ENCODE measurements at places on chromosomes 12 and 14.

DNA sequence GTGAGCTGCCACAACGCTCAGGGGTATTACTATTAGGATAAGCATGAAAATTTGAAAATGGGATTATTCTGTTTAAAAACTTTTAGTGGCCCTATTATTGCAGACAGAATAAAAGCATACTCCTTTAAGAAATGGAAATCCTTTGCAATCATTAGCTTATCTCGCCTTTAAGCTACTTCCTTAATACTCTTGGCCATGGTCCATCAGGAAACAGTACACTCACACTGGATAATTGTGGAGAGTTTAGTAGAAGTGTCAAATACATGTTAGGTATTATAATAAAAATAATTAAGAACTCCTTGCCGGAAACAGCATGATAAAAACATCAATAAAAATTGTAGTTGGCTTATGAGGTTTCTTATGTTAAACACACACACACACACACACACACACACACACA lies 100.4 kb upstream of the PPFIA2 start:
- no peaks in the 10 kb centered on the region for H3K36me3 ChIP-seq
- H3K27me3 ChIP-seq: no peaks in the 10 kb centered on the region
- no peak overlapping the region for H3K27ac ChIP-seq
- DNase-seq: no peak
- H3K4me3 ChIP-seq: no peak overlapping the region
- no peaks in the 10 kb centered on the region for H3K4me1 ChIP-seq

- no peaks in the 10 kb centered on the region for H3K27me3 ChIP-seq
- no peak overlapping the region for H3K27ac ChIP-seq
- DNase-seq: no peak
- no peak overlapping the region for H3K4me3 ChIP-seq
- no peaks in the 10 kb centered on the region for H3K36me3 ChIP-seq
These were observed 203.9 kb upstream of the KRR1 start for GRCh38 chr12:75715323-75715644.

DNA sequence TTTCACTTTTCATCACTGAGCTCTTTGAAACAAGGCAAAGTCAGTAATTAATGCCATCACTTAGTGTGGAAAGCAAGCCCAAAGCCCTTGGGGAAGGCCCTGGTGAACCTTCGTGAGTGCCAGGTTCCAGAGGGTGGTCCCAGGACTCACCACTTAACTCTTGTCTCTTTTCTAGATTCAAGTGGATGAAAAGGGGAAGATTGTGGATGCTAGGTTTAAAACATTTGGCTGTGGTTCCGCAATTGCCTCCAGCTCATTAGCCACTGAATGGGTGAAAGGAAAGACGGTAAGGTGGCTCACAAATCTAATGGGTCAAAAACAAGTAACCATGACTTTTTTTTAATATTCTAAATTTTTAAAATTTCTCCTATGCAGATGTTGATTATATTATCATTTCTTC lies 2.8 kb downstream of the ISCU start:
- no peak overlapping the region for H3K27ac ChIP-seq
- H3K27me3 ChIP-seq: no peaks in the 10 kb centered on the region
- no peak for DNase-seq
- H3K4me3 ChIP-seq: no peak overlapping the region

GRCh38 chr12:105461271-105461943 lies 130.9 kb downstream of the C12orf75 start:
- no peaks in the 10 kb centered on the region for H3K4me1 ChIP-seq
- no peaks in the 10 kb centered on the region for H3K27me3 ChIP-seq
- H3K36me3 ChIP-seq: no peaks in the 10 kb centered on the region
- H3K27ac ChIP-seq: no peak overlapping the region

GRCh38 chr14:24279301-24280186 lies 8.1 kb upstream of the RABGGTA start:
- no peaks in the 10 kb centered on the region for H3K36me3 ChIP-seq
- no peak overlapping the region for H3K4me3 ChIP-seq
- H3K27me3 ChIP-seq: no peaks in the 10 kb centered on the region
- no peak overlapping the region for H3K27ac ChIP-seq
- H3K4me1 ChIP-seq: no peaks in the 10 kb centered on the region

GRCh38 chr12:26869104-26869494 lies 36.1 kb upstream of the ITPR2 start:
- H3K27ac ChIP-seq: no peak overlapping the region
- H3K4me1 ChIP-seq: no peaks in the 10 kb centered on the region
- no peak overlapping the region for H3K4me3 ChIP-seq
- DNase-seq: no peak

DNA sequence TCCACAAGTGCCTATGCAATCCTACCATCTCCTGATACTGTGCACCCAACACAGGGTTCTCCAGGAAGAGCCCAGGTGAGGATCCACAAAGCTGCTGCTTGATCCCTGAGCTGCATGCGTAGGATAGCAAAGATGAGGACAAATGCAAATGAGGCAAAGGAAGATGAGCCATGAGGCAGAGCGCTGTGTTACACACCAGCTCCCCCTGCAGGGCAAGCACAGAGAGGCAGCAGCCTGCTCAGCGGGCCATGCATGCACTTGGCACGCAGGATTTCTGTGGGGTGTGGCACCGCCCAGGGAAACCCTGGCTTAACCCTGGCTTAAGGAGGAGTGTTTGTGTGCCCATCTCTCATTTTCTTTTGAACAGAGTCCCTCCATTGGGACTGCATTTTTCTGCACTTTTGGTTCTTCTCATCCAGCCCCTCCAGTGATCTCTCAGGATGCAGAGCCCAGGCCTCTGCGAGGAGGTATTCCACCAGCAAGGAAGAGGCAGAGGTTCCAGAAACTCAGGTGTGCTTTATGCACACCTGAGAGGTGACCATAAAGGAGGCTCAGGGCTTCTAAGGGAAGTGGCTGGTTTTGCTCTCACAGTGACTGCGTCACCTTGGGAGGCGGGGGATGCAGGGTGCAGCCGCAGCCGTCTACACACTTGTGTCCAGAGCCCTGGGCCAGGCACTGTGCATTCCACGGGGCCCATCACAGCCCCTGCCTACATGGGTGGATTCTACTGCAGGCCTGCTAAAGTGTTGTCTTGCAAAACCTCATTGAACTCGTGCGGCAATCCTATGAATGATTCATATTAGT lies 973.3 kb upstream of the TMEM132C start:
- peak; percentile 63 for DNase-seq
- no peaks in the 10 kb centered on the region for H3K27me3 ChIP-seq
- H3K4me3 ChIP-seq: no peak overlapping the region

GRCh38 chr14:49106741-49107667 lies 479.2 kb downstream of the RPS29 start:
- no peaks in the 10 kb centered on the region for H3K36me3 ChIP-seq
- H3K27me3 ChIP-seq: no peaks in the 10 kb centered on the region
- no peak overlapping the region for H3K27ac ChIP-seq
- no peak for DNase-seq
- no peaks in the 10 kb centered on the region for H3K4me1 ChIP-seq

DNA sequence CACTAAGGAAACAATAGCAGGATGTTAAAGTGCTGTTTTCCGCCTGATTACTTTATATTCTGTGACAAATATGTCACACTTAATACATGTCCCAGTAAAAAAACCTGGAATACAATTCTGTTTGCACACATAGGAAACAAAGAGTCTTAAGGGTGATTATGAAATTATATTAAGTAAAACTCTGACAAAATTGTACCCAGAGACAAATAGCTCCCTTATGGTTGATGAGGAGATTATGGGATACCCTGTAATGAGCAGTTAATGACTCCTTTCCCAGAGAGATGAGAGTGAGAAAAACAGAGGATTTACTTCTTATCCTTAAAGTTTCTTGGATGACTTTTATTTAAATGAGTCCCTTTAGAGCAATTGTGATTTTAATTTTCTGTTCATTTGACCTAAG lies 370.6 kb downstream of the PDZRN4 start:
- H3K27ac ChIP-seq: no peak overlapping the region
- H3K4me3 ChIP-seq: no peak overlapping the region
- H3K4me1 ChIP-seq: peaks cover 7% of the 10 kb centered on the region
- no peaks in the 10 kb centered on the region for H3K27me3 ChIP-seq
- no peaks in the 10 kb centered on the region for H3K36me3 ChIP-seq

GRCh38 chr12:127562816-127563215 lies 704.2 kb upstream of the TMEM132C start:
- 0 out of 2 replicates have a peak, but pooled peaks cover 3% of the 10 kb centered on the region for H3K36me3 ChIP-seq
- no peak overlapping the region for H3K27ac ChIP-seq
- no peaks in the 10 kb centered on the region for H3K27me3 ChIP-seq
- H3K4me1 ChIP-seq: no peaks in the 10 kb centered on the region
- no peak for DNase-seq

DNA sequence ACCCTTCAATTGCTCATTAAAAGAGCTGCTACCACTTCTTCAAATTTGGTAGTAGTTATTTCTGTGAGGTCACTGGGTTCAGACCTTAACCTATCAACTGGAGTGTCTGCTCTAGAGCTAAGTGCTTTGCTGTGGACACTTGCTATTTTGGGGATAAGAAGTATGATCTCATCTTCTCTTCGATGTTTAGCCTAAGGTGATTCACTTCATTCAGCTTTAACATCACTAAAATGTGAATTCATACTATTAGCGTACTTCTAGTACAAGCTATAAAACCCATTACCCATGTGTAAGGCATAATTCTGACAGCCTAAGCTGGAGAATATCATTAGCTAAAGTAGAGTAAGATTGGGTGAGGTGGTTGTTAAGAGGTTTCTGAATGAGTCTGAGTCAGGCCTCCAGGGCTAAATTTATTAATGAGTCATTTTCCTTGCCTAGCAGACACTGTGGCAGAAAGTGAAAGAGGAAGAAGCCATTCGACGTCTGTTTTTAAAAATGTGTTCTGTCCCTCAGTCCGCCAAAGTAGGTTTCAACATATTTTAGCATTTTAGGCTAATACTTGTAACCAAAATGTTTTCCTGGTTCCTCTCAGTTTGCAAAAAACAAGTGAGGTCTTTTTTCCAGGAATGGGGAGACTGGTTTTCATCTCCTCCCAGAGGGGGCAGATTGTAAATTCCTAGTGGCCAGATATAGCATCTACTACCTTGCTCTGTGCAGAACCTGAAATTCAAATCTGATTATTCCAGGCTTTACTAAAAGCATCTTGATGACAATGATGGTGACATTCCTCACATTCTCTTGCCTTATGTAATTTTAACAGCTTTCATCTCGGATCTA lies 103.6 kb downstream of the SSPN start:
- DNase-seq: peak; percentile 8
- no peak overlapping the region for H3K27ac ChIP-seq
- no peaks in the 10 kb centered on the region for H3K36me3 ChIP-seq
- H3K4me1 ChIP-seq: no peaks in the 10 kb centered on the region
- no peak overlapping the region for H3K4me3 ChIP-seq

DNA sequence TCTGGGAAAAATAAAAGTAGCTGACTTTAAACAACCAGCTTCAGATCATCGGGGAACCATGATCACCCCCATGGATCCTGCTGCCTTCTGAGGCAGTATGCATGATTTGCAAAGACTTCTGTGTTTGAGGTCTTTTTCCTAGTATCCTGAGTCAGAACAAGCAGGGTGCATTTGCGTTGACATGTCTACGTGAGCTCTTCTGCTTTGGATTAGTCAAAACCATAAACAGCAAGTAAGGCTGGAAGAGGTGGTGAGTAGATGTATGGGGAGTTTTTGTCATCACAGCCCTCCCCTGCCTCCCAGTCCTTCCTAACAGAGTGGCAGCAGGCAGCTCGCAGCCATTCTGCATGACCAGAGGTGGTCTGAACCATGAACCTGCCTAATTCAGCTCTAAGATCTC lies 24.1 kb downstream of the PLEKHG7 start:
- no peaks in the 10 kb centered on the region for H3K27me3 ChIP-seq
- no peak overlapping the region for H3K27ac ChIP-seq
- no peak overlapping the region for H3K4me3 ChIP-seq
- no peaks in the 10 kb centered on the region for H3K4me1 ChIP-seq

Data from GM23338 (cell line).